ENCODE measurements at places on chromosomes 6 and 20.

GRCh38 chr6:143180826-143181225 is 120.1 kb downstream of the AIG1 start:
- DNase-seq: no peak

GRCh38 chr20:32190616-32191415 is 16.7 kb downstream of the PLAGL2 start:
- peak; percentile 41 for DNase-seq

GRCh38 chr6:56366141-56366852 is 118.9 kb upstream of the COL21A1 start:
- DNase-seq: no peak

DNA sequence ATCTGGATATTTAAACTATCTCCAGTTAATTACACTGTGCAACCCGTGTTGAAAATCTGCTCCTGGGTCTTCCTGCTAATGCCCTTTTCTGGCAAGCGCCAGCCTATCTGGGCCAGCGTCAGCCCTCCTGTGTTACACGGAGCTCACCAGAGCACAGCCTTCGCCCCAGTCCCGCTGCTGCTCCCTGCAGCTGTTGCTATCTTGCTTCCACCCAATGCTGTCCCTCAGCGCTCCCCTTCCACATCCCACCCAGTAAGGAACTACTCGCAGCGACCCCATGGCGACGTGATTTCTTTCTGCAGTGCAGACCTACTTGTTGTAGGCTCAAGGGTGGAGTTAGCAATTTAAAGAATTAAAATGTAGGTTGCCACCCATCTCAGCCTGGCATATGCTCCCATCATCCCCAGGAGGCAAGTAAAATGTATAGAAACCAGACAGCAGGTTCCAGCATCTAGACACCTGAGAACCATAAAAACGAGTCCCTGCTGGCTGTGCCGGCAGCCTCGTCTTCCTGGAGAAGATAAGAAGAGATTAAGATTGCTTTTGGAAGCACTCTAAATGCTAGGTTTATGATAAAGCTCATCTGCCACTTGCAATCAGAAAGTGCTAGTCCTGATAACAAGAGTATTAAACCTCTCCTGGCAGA is 254.3 kb upstream of the FOXQ1 start:
- DNase-seq: no peak

- no peak for DNase-seq
These were observed 191.6 kb upstream of the CCN2 start for GRCh38 chr6:132142768-132143167.

DNA sequence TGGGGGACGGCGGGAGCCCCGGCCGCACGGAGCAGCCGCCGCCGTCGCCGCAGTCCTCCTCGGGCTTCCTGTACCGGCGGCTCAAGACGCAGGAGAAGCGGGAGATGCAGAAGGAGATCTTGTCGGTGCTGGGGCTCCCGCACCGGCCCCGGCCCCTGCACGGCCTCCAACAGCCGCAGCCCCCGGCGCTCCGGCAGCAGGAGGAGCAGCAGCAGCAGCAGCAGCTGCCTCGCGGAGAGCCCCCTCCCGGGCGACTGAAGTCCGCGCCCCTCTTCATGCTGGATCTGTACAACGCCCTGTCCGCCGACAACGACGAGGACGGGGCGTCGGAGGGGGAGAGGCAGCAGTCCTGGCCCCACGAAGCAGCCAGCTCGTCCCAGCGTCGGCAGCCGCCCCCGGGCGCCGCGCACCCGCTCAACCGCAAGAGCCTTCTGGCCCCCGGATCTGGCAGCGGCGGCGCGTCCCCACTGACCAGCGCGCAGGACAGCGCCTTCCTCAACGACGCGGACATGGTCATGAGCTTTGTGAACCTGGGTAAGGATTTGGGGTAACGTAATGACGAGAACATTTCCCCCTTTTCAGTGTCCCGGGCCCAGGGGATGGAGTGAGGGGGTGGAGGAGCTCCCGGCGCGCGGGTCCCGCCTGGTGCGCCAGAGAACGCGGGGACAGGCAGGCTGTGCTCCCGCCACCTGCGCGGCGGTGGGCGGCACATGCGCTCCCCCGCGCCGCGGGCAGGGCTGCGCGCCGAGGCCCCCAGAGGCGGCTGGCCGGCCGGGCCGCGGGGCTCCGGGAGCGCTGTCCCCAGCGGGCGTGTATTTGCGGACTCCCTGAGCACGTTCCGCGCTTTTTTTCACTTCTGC is 1.4 kb downstream of the BMP6 start:
- peak; percentile 8 for DNase-seq

GRCh38 chr20:38315290-38315966 is 11.5 kb downstream of the BPI start:
- no peak for DNase-seq

GRCh38 chr6:22001396-22002027 is 295.3 kb downstream of the PRL start:
- no peak for DNase-seq

- no peak for DNase-seq
These were observed 254.6 kb upstream of the PRDM1 start for GRCh38 chr6:105831311-105832097.

- DNase-seq: peak; percentile 61
These were observed 20.9 kb upstream of the POM121L2 start for GRCh38 chr6:27332692-27333641.

GRCh38 chr6:106275692-106276091 is 49.9 kb downstream of the ATG5 start:
- no peak for DNase-seq

- DNase-seq: no peak
These were observed 193.4 kb downstream of the SYNDIG1 start for GRCh38 chr20:24662752-24663365.

- peak; percentile 70 for DNase-seq
These were observed 12.0 kb downstream of the GCLC start for GRCh38 chr6:53532942-53533341.

GRCh38 chr6:140586426-140587061 is 1212.1 kb upstream of the CITED2 start:
- DNase-seq: no peak

- peak; percentile 69 for DNase-seq
These were observed 1.0 kb downstream of the GMEB2 start for GRCh38 chr20:63625771-63626423.

- DNase-seq: no peak
These were observed 1.2 kb downstream of the TCFL5 start for GRCh38 chr20:62860391-62860923.

- no peak for DNase-seq
These were observed 509.9 kb downstream of the TENT5A start for GRCh38 chr6:81242624-81243023.

GRCh38 chr20:16104783-16105182 is 468.5 kb downstream of the KIF16B start:
- no peak for DNase-seq

DNA sequence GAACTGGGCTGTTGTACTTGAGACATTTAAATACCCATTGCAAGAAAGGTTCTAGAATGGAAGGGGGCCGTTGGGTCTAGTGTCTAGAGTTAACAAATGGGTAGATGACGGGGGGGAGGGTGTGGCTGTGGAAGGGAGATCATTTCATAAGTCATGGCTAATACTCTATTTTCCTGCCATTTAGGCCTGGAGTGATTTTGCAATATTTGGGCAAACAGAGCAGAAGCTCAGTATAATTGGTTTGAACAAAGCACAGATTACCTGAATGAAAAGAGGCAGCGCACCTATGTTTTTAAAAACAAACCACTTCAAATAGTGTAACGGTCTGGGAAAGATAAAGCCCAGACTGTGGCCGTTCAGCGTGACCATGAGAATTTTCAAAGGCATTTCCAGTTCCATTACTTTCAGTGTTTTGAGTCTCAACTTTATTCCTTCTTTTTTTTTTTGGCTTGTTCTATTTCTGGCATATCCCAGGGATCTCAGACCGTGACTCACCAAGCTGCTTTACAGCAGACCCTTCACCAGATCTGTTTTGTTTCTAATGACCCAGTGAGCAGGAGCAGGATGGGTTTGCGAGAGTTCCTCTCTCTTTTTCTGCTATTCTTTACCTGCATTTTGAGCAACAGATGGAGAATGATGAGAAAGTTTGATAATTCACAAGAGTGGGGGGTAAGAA is 73.7 kb downstream of the LYRM2 start:
- DNase-seq: no peak

- peak; percentile 78 for DNase-seq
These were observed at the start of gene GID8 for GRCh38 chr20:62938105-62938888. GID8 (plus strand) TSS chr20:62938147; CDS start chr20:62941503, 3,356 bp downstream.

All from erythroblast (primary cell).